CD8-positive, alpha-beta memory T cell (primary cell): ENCODE measurements at places on chromosomes 5 and 9.

- H3K4me3 ChIP-seq: no peak overlapping the region
- no peak for DNase-seq
- no peaks in the 10 kb centered on the region for H3K36me3 ChIP-seq
- no peaks in the 10 kb centered on the region for H3K4me1 ChIP-seq
- H3K27me3 ChIP-seq: no peaks in the 10 kb centered on the region
Observed at GRCh38 chr9:77673941-77674791, 26.0 kb upstream of the GNA14 start.

DNA sequence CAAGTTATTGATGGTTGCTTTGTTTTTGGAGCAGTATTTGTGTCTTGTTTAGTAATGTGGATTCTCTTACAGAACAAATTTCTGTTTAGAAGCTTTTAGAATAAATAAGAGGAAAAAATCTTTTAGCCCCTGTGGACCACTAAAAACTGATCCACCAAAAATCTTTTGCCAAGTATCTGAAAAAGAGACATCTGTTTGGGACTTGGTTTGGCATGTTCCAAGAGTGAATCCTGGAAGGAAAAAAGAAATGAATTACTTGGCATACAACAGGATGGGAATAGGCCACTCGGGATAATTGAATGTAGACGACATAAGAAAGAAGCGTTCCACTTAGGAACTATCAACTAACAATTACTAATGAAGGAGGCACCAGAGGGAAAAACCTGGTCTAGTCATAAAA, 1350.1 kb upstream of the C9orf72 start:
- H3K27ac ChIP-seq: no peak overlapping the region
- H3K4me3 ChIP-seq: no peak overlapping the region
- no peaks in the 10 kb centered on the region for H3K27me3 ChIP-seq
- H3K4me1 ChIP-seq: no peaks in the 10 kb centered on the region
- DNase-seq: no peak

GRCh38 chr5:153756540-153756939, 266.1 kb downstream of the GRIA1 start:
- no peaks in the 10 kb centered on the region for H3K27me3 ChIP-seq
- no peak for DNase-seq
- no peak overlapping the region for H3K4me3 ChIP-seq
- no peaks in the 10 kb centered on the region for H3K4me1 ChIP-seq
- H3K27ac ChIP-seq: no peak overlapping the region

- no peaks in the 10 kb centered on the region for H3K27me3 ChIP-seq
- no peaks in the 10 kb centered on the region for H3K4me1 ChIP-seq
Observed at GRCh38 chr5:58477760-58478376, 13.4 kb upstream of the GAPT start.

GRCh38 chr9:136110082-136111061, 8.3 kb downstream of the TMEM250 start:
- no peak for DNase-seq
- H3K4me3 ChIP-seq: peak overlapping the region; percentile 63
- peaks cover 93% of the 10 kb centered on the region for H3K4me1 ChIP-seq
- peak overlapping the region; percentile 61 for H3K27ac ChIP-seq

DNA sequence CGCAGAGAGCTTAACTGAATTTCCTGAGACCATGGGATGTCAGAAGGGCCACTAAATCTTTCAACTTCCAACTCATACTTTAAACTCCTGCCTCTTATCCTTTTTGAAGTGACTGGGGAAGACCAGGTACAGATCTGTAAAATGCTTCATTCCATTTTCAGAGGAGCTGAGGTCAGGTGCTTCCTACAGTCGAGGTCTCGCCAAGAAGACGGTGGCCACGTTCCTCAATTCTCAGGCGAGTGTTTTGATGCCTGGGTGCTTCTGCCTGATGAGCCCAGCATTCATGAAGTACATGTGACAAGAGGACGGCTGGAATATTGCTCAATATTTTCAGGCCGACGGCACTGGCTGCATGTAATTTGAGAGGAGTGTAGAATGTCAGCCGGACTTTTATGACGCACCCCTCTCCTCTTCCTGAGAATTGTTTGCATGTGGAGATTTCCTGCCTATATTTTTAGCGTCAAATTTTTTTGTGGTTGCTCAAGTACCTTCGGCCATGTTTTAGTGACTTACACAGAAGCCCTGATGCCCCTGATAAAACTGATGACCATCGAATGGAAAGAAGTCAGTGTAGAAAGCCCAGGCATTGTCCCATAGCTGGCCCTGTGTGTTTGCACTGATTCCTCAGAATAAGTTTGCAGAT, 38.8 kb upstream of the GLRX start:
- no peaks in the 10 kb centered on the region for H3K4me1 ChIP-seq
- no peak overlapping the region for H3K4me3 ChIP-seq
- H3K27me3 ChIP-seq: no peaks in the 10 kb centered on the region
- H3K27ac ChIP-seq: no peak overlapping the region
- DNase-seq: no peak
- no peaks in the 10 kb centered on the region for H3K36me3 ChIP-seq

DNA sequence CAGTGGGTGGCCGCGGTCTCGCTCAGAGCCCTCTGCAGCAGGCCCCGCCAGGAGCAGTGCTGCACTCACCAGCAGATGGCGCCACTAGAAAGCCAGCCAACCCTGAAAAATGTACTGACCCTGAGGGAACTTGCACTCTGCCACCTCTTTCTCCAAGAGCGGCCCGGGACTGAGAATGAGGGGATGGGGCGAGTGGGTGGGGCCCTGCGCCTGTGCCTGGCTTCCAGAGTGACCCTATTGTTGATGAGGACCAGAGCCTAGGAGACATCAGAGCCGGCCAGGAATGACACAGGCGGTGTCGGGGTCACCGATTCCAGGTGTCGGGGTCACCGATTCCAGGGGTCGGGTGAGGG, 2.9 kb upstream of the IL17B start:
- DNase-seq: peak; percentile 60
- no peak overlapping the region for H3K27ac ChIP-seq
- no peaks in the 10 kb centered on the region for H3K4me1 ChIP-seq
- H3K27me3 ChIP-seq: no peaks in the 10 kb centered on the region

- no peaks in the 10 kb centered on the region for H3K36me3 ChIP-seq
- peaks cover 9% of the 10 kb centered on the region for H3K27me3 ChIP-seq
- no peak overlapping the region for H3K27ac ChIP-seq
- DNase-seq: no peak
Observed at GRCh38 chr5:170504616-170505266, 921 bp downstream of the KCNIP1 start.

DNA sequence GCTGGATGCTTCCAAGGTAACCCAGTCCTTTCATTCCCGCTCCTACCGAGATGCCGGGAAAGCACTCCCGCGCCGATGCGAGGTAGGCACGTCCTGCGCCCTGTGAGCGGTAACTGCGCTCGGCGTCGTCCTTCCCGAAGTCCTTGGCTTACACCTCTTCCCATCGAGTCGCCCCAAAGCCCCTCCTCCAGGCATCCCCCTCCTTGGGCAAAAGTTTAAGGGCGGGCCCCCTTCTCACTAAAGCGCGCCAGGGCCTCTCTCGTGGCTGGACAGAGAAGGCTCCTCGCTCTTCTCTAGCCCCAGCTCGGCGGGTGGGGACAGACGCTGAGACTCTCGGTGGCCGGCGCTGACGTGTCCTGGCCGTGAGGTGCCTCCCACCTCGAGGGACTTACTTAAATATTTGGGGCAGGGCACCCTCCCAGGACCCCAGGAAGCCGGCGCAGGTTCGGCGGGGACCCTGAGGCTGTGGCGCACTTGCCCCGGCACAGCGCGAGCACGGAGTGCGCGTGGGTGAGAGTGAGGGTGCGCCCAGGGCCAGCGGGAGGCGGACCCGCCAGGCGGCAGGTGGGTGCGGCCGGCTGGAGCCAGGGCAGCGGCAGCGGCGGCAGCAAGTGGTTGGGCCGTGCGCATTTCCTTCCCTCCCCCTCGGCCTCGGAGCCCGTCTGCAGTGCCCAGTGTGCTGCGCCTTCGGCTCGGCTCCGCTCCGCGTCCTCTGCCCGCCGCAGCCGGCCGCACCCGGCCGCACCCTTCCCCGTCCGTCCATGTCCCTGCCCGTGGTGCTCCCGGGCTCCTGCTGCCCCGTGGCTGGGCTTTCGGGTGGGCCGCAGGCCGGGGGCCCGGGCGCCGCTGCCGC, at the start of gene ENTREP1:
TSS of gene ENTREP1 (plus strand) at position 667 of the 853 bp plus-strand sequence. CDS start at position 762, 95 bp downstream.
- H3K27ac ChIP-seq: no peak within 1 kb of the TSS
- no peak within 1 kb of the TSS for H3K4me3 ChIP-seq
- DNase-seq: no peak
- no peaks in the 10 kb centered on the region for H3K4me1 ChIP-seq
- no peaks in the 10 kb centered on the region for H3K27me3 ChIP-seq

DNA sequence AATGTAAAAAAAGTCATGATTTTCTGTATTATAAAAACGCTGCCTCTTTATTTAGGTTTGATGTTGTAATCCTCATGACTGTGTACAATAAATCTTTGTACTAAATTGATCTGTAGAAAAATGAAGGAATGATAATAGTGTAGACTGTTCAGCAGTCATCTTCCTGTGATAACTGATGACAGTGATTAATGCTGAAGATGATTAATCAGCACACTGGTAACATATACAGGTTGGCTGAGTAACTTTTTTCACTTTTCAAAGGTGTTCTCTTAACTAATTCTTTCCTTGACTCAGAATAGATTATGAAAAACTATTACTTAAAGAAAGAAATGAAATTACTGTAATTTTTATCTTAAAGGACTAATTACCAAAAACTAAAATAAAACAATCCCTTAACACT, 122.5 kb downstream of the RFX3 start:
- no peak overlapping the region for H3K4me3 ChIP-seq
- peaks cover 3% of the 10 kb centered on the region for H3K4me1 ChIP-seq
- no peaks in the 10 kb centered on the region for H3K27me3 ChIP-seq
- no peak overlapping the region for H3K27ac ChIP-seq
- no peak for DNase-seq

GRCh38 chr9:23702311-23702922, 123.6 kb downstream of the ELAVL2 start:
- no peak for DNase-seq
- no peak overlapping the region for H3K27ac ChIP-seq
- H3K4me1 ChIP-seq: no peaks in the 10 kb centered on the region
- H3K27me3 ChIP-seq: no peaks in the 10 kb centered on the region
- no peak overlapping the region for H3K4me3 ChIP-seq

DNA sequence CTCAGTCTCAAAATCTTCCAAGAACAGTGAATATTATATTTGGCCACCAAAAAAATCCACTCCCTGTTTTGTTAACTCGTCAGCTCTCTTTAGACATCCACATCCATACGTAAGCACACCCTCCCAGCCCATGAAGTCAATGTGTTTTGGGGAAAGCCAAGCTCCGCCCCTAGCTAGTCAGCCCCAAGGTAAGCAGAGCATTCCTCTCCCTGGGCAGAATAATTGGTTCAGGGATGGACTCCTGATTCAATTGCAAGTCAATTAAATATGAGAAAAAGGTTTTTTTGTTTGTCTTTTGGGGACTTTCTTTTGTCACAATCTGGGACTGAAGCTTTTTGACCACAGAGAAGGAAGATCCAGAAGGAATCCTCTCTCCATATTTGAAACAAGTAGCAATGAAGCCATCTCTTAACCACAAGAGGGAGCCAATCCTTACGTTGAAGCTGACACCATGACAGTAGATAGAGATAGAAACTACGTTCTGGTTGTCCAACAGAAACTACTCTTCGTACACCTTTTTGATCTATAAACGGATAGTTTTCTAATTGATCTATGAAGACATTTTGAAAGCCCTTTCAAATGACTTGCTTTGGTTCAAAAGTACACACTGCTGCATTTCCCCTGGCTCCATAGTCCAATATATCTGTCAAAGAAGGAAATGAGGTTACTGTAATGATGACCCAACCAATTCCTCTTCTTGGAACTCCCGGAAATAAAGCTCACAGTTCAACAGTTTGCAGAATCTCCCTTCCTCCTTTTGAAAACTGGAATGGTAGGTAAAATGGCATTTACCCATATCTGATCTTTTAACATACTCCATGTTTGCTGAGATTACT, 166.4 kb downstream of the TLE1 start:
- no peak overlapping the region for H3K4me3 ChIP-seq
- no peak for DNase-seq
- no peak overlapping the region for H3K27ac ChIP-seq

GRCh38 chr5:123115020-123115419, 26.0 kb downstream of the PRDM6 start:
- no peak overlapping the region for H3K4me3 ChIP-seq
- H3K27ac ChIP-seq: no peak overlapping the region
- no peaks in the 10 kb centered on the region for H3K27me3 ChIP-seq
- DNase-seq: no peak
- no peaks in the 10 kb centered on the region for H3K4me1 ChIP-seq

GRCh38 chr5:17315710-17316221, 98.3 kb downstream of the BASP1 start:
- H3K4me3 ChIP-seq: no peak overlapping the region
- no peaks in the 10 kb centered on the region for H3K36me3 ChIP-seq
- H3K27ac ChIP-seq: no peak overlapping the region

DNA sequence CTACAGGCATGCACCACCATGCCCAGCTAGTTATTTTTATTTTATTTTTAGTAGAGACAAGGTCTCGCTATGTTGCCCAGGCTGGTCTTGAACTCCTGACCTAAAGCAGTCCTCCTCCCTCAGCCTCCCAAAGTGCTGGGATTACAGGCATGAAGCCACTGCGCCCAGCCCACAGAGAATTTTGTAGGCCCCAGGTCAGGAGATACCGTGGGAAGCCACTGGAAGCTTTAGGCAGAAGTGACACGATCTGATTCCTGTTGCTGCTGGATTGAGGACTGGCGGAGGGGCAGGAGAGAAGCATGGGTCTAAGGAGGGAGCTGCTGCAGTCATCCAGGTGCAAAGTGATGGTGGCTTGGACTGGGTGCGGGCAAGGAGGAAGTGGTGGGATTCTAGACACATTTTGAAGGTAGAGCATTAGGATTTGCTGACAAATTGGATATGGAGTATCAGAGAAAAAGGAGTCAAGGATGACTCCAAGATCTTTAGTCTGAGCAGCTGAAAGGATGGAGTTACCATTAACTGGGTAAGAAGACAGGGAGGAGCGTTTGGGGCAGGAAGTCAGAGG, 20.7 kb downstream of the TCF7 start:
- no peaks in the 10 kb centered on the region for H3K27me3 ChIP-seq
- peaks cover 100% of the 10 kb centered on the region for H3K4me1 ChIP-seq
- no peak overlapping the region for H3K27ac ChIP-seq
- H3K36me3 ChIP-seq: peaks cover 72% of the 10 kb centered on the region
- no peak for DNase-seq
- H3K4me3 ChIP-seq: peak overlapping the region; percentile 31

- no peaks in the 10 kb centered on the region for H3K27me3 ChIP-seq
- H3K36me3 ChIP-seq: no peaks in the 10 kb centered on the region
- DNase-seq: no peak
- no peak overlapping the region for H3K4me3 ChIP-seq
- no peak overlapping the region for H3K27ac ChIP-seq
Observed at GRCh38 chr9:111350556-111350955, 20.5 kb upstream of the OR2K2 start.
